ENCODE measurements at places on chromosomes 11 and 22.

GRCh38 chr11:16713594-16713993 lies 24.9 kb upstream of the C11orf58 start:
- no peak for DNase-seq

GRCh38 chr22:32023251-32023827 lies 19.7 kb upstream of the SLC5A1 start:
- DNase-seq = no peak

DNA sequence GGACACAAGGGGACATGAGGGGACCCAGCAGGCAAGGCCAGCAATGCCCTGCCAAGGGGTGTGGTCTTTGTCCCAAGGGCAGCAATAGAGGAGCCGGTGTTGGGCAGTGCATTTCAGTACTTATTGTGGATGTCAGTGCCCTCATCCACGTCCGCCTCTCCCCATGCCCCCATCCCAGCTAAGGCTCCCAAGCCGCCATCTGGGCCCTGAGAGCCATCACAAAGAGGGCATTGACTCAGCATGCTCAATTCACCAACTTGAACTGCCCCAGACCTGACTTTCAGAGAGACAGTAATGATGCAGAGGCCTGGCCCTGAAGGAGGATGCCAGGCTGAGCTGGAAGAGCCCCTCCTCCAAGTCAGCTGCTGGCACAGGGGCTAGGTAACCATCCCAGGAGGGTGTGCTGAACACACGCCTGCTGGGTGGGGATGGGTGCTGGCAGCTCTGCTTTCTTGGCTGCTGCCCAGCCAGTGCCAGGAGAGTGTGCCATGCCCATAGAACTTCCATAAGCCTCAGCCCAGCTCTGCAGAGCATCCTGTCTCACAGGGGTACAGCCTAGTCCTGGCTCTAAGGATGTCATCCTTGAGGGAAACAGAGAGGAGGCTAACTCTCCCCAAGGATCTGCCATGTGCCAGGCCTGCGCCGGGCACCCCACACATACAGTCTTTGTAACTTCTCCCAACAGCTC lies 46.5 kb downstream of the PDE2A start:
- DNase-seq = no peak

DNA sequence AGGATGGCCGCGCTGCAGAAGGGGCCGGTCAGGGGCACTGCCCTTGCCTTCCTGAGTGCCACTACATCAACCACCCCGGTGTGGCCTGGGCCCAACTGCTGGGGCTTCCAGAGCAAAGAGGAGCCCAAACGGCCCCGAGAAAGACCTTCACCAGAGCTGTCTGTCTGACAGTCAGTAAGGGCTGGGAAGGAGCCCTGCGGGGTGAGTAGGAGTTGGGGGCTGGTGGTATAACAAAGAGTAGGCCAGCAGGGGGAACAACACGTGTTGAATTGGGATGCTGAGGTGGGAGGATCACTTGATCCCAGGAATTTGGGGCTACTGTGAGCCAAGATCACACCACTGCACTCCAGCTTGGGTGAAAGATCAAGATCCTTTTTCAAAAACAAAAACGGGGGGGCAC lies 3.9 kb downstream of the GSTT4 start:
- DNase-seq = no peak

Measured in stimulated activated CD4-positive, alpha-beta T cell treated with anti-CD3 and anti-CD28 coated beads, Interleukin-12 subunit alpha, Interleukin-12 subunit beta, amount 100 ng/mL, for 4 hours (primary cell).